CD4-positive, alpha-beta T cell treated with Interleukin-6 at 100 ng/mL for 8 hours (primary cell): ENCODE measurements at places on chromosomes 12 and 14.

GRCh38 chr14:54537651-54538050 lies 27.9 kb downstream of the CGRRF1 start:
- no peak for DNase-seq

DNA sequence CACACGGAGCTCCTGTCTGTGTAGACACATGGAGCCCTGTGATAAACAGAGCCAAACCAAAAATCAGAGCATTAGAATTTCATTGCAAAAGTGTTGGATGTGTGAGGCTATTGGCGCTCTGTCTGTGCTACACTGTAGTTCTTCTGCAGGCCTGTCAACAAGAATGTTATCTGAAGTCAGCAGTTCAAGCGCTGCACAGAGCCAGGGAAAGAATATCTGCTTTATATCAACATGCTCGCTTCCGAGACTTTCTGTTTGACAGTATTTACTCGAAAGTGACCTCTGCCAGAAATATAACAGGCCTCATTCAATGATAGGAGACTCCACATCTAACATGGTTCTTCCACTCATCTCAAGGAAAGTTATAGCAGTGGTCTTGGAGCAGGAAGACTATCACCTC lies 118.3 kb downstream of the CCER1 start:
- no peak for DNase-seq

DNA sequence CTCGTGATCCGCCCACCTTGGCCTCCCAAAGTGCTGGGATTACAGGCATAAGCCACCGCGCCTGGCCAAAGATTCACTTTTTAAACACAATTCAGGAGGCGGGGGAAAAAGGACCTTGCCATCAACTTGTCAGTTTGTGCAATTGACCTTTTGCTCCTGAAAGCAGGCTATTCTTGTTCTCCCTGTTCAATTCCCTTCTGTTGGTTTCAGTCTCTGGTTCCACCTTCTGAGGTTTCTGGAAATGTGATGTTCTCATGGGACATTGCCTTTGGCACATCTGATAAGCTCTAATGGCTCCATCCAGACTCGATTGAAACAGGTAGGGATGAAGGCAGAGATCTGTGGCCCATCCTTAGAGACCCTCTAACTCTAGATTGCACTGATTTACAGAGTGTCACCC lies 17.9 kb upstream of the CCDC85C start:
- DNase-seq, result no peak

DNA sequence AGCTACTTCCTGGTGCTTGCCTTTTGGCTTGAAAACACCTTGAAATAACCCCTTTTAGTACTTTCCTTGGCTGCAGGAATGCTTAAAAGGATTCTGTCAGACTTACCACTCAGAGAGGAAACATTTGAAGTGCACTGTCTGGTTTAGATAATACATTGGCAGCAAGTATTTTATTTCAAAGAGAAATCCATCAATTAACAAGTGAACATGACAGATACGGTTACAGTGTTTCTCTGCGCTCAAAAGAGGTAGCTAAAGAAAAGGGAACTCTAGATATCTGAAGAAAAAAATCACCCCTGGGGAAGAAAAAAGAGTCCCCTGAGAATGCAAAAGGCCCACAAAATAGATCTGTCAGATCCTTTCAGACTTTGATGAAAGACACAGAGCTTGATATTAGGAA lies 421.9 kb downstream of the LRFN5 start:
- DNase-seq, result no peak

- DNase-seq, result no peak
Measured at GRCh38 chr14:63483315-63483714, 59.9 kb downstream of the PPP2R5E start.

GRCh38 chr14:33026850-33027430 lies 88.3 kb downstream of the NPAS3 start:
- DNase-seq, result no peak

GRCh38 chr12:1595690-1596347 lies 1.4 kb upstream of the FBXL14 start:
- no peak for DNase-seq

GRCh38 chr12:130014485-130014807 lies 110.6 kb upstream of the TMEM132D start:
- no peak for DNase-seq

- DNase-seq, result no peak
Measured at GRCh38 chr12:47854531-47854930, 34.8 kb upstream of the HDAC7 start.

DNA sequence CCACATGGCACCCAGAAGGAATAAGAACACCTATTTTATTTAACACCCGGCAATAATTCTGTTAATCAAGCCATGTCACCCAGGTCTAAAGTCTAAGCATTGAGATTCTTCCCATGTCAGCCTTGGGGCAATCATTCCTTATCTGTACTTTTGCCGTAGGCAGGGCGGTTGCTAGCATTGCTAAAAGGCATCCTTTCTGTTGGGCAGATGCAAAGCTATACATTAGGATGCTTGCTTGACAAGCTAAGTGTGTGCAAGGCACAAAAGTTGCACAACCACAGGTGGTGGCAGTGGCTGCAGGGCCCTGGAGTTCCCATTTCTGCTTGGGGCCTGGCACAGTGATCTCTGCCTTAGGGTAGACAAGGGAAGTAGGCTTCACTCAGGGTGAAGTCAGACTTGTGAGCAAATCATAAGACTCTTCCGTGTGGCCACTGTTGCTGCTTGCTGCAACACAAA lies 12.5 kb upstream of the GALNT6 start:
- DNase-seq, result no peak

DNA sequence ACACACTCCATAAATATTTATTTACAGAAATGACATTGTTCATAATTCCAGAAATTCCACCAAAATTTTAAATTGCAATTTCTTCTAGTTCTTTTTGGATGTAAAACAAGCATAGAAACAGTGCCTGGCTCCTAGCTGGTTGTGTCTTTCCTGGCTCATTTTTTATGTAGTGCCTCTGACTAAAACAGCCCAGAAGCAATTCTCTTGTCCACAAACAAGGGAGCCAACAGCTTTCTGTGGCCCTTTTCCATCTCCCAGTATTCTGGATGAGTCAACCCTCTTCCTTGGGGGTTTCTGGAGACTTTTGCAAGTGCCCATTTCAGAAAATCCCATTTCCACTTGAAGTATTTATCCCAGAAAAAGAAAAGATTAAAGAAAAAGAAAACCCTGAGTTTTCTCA lies 141.4 kb downstream of the PHLDA1 start:
- DNase-seq, result no peak

GRCh38 chr14:106631879-106632278 lies 1105.5 kb downstream of the TMEM121 start:
- no peak for DNase-seq

DNA sequence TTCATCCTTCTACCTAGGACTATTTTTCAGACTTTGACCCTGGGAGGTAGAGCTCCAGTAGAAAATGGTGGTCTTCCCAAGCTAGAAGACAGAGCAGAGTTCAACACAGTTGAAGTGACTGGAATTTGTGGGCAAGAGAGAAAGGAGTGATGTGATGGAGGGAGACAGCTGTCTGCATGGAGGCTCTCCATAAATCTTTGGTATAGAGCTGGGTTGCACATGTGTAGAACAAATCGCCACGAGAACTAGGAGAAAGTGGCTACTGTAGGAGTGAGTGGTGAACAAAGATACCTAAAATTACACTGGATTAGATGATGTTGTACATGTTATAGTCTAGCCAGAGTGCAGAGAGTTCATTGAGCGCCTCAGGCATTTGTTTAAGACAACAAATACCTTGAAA lies 14.5 kb downstream of the GPR135 start:
- DNase-seq, result no peak

DNA sequence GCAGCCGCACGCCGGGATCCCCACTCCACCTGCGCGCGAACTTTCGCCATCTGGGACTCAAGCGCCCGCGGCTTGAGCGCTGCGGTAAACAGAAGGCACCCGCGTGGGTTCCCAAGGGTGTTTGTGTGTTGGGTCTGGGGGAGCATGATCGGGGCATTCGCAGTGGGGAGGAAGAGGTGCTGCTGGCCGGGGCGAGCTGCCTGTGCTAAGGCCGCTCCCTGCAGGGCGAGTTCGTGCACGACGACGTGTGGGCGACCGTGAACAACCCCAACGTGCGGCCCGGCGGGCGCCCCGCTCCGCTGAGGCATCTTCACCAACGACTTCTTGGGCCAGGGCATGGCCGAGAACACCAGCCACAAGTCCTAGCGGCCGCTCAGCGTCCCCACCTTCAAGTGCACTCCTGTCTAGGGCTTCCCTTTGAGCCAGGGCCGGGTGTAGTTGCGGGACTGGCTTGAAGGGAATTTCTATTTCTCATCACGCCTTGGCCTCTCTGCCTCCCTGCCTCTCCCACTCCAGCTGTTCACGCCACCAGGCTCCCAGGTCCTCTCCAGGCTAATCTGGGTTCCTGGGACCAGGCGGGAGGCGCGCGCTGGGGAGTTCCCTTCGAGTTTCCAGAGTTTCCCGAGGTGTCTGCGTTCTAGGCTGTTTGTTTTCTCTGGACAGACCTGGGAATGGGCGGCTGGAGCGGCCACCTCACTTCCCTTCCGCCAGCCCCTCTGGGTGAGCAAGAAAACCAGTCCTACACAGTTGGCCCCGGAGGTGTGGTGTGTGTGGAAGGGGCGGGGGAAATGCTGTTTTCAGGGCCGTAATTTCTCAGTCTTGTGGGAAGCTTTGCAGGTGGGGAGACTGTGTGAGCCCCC lies 417.8 kb upstream of the TMTC1 start:
- DNase-seq, result no peak

DNA sequence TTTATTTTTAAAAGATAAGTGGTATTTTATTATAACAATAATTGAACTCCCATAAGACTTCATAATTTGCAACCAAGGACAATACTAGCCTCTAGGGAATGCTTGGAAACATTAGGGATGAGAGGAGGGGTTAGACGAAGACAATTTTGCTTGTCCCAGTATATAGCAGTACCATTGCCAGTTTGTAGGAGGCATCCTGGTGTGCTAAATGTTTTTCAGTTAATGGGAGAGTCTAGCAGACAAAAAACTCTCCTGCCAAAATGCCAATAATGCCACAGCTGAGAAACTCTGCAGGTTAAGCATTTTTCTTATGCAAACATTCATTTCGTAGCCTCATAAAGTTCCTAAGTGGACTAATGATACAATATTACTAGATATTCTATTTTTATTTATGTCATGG lies 38.1 kb downstream of the RASSF9 start:
- no peak for DNase-seq

DNA sequence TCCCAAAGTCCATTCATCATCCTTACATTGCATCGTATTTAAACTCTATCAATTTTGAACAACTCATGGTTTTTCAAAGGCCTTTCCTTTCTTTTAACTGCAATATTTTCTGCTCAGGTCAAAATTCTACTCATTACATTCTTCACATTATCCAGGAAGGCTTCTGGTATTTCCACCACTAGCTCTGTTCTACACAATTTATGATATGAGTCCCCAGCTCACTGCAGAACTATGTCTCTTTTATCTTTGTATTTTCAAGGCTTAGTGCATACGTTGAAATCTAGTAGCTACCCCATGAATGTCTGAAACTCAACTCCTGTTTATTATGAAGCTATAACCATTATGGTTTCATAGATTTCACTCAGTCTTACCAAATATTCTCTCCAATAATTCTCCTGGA lies 282.9 kb downstream of the DUSP6 start:
- no peak for DNase-seq

GRCh38 chr14:65926935-65927700 lies 514.6 kb downstream of the FUT8 start:
- peak; percentile 17 for DNase-seq

GRCh38 chr14:24948261-24948847 lies 101.6 kb downstream of the STXBP6 start:
- no peak for DNase-seq

DNA sequence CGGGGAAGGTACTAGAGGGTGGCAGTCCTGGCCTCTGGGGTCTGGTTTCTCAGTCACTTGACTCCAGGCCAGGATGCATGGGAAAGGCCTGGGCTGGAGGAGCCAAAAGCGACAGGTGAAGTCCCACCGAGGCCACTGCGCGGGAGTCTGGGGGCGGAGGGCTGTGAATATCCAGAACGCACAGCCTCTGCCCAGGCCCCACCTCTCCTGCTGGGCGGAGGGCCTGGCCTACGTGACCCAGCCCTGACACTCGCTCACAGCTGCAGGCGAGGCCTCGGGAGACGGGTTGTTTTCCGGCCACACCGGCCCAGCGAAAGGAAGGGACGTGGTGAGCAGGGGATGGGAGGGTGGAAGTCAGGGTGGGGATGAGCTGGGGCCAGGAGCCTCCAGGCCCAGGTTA lies 91.2 kb downstream of the RFLNA start:
- no peak for DNase-seq

DNA sequence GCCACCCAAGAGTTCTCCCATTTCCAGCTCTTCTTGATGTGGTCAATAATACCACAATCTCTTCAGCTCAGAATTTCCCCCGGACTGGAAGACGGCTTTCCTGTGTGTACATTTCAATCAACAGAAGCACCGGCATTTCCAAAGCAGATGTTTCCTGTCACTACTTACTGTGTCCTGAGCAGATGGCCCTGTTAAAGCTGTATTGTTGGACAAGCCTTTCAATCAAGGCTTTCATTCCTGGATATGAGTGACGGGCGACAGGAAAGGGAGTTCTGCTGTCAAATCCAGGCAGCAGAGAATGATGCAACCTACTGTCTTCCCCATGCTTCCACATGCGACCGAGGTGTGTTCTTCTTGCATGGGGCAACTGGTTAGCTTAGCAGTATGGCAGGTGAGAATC lies 76.4 kb upstream of the CCDC60 start:
- DNase-seq, result no peak

DNA sequence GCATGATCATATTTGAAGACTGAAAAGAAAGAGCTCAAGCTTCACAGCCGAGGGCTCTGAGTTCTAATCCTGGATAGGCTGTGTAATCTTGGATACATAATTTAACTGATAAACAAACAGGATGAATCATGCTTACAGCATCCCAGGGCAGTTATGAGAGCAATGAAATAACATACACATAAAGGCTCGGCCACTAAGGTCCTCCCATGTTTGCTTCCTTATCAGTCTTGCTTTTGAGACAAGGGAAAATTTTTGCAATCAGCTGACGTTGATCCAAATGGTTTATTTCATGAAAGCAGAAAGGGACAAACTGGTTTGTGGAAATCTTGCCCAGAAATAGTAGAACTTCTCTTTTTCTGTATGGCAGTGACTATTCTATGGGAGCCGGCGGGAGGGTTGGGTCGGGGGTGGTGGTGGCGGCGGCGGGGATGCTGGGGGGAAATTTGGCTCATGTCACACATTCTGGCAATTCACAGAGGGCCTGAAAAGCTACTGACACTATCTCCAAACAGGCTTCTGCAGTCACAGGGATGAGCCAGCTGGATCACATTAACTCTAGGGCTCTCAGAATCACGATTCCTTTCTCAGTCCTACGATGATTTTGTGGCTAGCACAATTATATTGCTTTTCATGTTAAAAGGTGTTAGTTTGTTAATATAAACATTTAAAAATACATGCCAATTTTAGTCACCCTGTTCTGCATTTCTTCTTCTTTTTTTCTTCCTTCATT lies 124.5 kb downstream of the SLC8A3 start:
- no peak for DNase-seq

- peak; percentile 96 for DNase-seq
Measured at GRCh38 chr14:90758028-90758889, 58.0 kb downstream of the TTC7B start.

GRCh38 chr12:67419810-67420209 lies 150.7 kb downstream of the CAND1 start:
- DNase-seq, result no peak
